ENCODE measurements at places on chromosomes 7 and 10.

DNA sequence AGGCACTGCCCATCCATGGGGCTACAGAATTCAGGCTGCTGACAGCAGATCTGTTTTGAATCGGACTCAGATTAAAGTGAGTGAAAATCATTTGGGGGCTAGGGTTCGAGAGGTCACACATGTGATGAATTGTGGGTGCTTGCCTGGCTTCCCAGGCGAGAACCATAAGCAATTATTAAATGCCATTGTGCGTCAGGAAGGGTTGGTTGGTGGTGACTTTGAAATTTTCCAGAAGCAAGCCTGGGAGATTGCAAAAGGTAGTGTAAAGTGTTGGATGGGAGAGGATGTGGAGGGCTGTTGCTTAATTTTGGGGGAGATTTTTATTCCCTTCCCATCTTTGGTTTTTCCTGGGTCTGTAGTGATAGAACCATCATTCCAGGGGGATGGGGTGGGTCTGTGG is 34.6 kb downstream of the LRMDA start:
- no peak for DNase-seq

DNA sequence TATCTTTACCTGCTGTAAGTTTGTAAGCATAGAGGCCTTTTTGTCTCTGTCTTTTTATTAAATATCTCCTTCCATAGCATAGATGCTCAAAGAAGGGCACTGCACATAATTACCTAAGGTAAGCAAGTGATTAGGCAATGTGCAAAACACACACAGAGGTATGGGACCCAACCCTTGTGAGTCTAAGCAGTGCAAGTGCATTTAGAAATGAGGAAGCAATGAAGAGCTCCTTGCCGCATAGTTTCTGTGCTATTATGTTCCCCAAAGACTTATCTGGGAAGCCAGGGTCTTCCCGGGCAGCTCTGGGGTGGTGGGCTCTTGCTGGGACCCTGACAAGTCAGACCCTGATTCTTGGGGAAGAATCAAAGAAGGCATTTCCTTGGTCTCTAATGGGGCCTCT is 13.5 kb upstream of the MGAM2 start:
- no peak for DNase-seq

DNA sequence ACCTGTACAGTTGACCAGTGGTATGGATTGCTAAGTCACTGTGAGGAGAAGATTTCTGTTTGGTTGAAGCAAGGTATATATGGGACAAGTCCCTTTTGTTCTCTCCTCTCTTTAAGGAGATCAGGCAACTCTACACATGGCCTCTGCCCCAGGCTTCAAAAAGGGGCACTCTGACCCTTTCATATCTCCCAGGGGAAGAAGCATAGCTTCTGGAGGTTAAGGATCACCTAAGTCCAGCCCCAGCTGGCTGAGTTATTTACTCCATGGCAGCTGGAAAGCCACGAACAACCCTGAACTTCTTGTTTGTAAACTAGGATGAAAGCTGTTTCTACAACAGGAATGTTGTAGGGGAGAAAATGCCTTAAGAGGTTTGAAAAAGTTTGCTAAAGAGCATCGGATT is 129.2 kb upstream of the FEZF1 start:
- no peak for DNase-seq

DNA sequence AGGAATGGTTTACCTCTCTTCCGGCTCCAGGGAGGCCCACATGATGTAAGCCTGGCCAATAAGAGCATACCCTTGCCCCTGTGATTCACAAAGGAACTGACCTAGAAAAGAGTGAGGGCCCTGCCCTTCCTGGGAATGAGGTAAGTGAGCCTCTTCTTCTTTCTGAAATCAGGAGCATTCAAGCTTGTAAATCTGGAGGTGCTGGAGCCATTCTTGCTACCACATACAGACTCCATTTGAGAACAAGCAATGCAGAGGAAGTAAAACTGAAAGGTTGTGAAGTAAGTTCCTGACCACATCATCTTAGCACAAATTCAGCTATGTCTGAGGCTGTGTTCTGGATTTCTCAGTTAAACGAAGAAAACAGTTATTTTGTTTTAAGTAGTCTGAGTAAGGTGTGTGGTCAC is 132.2 kb downstream of the CD36 start:
- no peak for DNase-seq

DNA sequence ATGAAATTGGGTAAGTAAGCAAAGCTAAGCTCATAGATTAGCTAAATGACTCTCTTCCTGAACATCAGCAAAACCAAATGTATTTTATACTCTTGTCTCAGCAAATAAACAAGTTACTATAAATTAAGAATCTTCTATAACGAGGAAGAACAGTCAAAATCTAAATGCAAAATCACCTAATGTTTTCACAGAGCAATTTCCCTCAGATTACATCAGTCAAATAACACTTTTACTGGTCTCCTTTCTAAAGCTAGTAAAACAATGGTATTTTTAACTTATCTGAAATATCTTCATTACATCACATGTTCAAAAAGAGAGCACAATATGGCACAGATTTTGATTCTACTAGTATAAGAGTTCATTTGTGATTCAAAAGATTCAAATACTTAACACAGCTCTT is 16.5 kb upstream of the GPR22 start:
- no peak for DNase-seq

DNA sequence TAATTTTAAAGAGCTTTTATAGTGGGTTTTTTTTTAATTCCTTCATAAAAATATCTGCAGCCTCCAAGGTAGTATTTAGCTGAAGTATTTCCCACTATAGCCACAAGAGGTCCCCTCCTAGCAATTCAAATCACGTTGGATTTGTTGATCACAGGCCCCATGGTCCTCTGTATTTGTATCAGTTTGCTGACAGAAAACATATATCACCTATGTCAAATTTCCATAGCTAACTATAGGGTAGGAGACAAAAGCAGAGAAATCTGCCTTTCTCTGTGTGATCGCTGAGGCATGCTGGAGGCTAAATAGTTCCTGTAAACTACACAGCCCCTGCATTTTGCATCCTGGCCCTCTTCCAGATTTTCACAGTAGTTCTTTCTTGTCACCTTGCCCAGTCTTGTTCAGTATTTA is 1.7 kb upstream of the CTNNA3 start:
- peak; percentile 35 for DNase-seq

GRCh38 chr7:108326938-108327337 is 129.3 kb downstream of the NRCAM start:
- DNase-seq: no peak

DNA sequence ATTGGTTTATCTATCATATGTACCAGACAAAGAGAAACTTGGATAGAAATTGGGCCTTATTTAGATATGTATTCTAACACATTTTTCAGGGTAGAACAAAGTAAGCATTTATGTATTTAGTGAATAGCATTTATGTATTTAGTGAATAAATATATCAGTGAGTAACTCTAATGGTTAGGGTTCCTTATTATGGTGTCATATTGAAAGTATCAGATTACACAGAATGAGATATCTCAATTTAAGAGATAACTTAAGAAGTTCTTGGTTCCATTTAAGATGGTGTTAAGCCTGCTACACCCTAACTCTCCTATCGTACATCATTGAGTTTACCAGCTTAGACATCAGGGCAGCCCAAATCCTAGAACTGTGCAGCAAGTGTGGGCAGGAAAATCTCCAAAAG is 35.9 kb upstream of the DMTF1 start:
- no peak for DNase-seq

DNA sequence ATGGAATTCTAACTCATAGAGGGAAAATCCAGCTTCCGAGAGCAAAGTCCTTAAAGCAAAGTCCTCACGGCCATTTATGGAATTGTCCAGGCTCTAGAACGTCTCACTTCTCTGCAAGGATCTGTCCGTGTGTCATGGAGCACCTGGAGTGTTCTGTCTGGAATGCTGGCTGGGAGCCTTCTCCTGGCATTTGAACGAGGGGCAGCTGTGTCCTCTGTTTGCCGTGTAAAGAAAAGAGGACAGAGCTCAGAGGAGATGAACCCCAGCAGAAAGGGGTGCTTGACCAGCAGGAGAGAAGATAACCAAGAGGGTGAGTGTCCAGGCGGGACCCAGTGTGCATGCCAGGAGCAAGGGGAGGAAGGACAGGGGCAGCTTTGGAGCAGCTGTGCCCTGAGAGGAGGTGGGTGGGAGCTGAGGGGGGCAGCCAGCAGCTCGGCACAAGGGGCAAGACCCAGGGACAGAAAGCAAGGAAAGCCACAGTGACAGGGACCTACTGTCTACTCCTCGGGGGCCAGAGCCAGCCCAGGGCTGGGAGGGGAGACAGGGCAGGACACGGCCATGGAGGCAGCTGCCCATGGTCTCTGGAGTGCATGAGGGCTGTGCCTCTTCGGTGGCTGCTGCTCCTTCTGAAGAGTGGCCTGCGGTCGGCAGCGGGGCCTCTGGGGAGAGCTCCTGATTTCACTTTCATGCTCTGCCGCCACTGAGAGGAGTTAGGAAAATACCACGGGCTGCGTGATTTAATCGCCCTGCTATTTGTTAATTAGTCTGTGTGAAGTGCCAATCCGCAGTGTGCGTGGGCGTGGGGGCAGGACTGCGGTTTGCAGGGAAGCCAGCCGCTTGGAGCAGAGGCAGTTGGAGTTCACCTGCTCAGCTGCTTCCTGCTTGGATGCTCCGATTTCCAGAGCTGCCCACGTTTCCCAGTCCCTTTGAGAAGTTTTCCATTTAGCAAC is 149.3 kb upstream of the SHH start:
- DNase-seq: no peak

- no peak for DNase-seq
These were observed 1.1 kb downstream of the CAMK2G start for GRCh38 chr10:73873142-73873837.

GRCh38 chr7:80453699-80454340 is 58.0 kb downstream of the GNAT3 start:
- DNase-seq: no peak

GRCh38 chr7:31106303-31107105 is 54.4 kb downstream of the ADCYAP1R1 start:
- DNase-seq: no peak

DNA sequence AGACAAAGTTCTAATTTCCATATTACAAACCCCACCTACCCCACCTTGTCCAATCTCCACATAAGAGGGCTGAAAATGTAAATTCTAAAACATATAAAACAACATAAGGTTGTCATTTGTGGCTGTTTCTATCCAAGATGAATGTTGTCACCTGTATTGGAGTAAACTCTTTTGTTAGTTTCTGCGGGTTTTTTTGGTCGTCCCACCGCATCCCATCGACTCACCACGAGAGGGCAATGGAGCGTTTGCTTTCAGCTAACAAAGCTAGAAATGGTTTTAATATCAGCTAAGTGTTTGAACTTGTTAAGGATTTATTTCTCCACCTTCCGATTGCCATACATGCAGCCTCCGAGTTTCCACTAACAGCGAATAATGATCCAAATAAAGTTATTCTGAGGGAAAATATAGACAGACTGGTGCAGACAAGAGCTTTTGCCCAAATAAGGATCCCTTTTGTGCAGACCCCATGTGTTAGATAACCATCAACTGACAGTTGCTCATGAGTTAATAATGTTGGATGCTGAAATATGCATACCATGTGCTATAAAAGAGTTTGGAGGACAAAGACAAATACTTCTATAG is 137.2 kb downstream of the ARID5B start:
- peak; percentile 82 for DNase-seq

DNA sequence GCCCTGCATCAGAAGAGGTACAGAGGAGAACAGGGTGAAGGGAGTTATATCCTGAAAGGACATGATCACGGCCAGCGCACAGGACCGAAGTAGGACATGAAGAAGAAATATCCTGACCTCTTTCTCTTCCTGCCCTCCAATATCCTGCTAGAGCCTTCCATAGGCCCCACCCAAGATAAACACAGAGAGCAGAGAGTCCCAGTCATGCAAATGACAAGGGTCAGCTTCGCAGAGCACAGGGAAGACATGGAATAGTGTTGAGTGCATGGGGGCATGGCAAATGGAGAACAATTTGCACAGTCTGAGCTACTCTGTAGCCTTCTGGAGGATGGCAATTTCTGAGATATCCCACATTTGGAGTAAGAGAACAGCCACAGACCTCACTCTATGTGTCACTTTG is 371.4 kb downstream of the GRM8 start:
- no peak for DNase-seq

DNA sequence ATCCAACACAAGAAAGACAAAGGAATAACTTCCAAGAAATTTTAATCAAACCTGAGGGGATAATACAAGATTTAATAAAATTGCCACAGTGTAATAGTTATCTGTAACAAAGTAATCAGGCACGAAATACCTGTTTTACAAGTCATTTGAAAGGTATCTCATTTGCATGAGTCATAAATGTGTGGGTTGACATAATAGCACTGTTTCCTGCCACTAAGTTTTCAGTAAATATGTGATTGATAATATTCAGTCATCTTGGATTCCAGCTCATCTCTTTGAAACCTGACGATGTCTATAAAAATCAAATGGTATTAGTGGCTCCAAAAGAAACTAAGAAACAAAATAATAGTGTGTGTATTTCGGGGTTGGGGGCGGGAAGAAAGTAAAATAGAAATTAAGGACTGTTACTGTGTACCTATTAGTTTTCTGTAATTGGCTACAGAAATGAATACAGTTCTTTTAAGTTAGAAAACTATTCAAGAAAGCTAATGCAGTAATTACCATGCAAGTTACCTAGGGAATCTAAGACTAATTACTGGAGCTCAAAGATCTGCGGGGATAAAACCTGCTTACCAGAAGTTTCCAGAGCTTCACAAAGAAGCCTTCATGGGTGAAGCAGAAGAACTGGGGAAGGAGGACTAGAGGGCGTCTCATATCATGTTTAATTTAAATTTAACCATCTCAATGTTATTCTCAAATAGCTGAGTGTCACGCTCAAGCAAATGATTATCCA is 100.7 kb downstream of the ST8SIA6 start:
- DNase-seq: no peak

DNA sequence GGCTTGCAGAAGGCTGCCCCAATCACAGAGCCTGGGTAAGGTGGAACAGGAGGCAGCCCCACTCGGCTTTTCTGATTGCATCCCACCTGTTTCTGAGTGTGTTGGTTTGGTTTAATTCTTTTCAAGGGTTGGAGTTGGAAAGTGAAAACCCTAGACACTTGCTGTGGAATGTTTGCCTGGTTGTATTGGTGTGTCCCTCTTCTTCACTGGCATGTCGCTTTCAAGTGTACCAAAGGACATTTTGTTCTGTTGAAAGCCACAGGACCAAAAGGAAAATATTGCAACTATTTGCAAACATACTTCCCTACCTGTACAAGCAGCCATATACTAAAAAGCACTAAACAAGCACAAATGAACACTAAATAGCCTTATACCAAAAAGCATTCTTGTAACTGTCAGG is 60.5 kb downstream of the NHLRC2 start:
- no peak for DNase-seq

- no peak for DNase-seq
These were observed 31.7 kb downstream of the TPST1 start for GRCh38 chr7:66236713-66237303.

- no peak for DNase-seq
These were observed 6.1 kb upstream of the CREB5 start for GRCh38 chr7:28406192-28406591.

- DNase-seq: no peak
These were observed 35.4 kb upstream of the ARMS2 start for GRCh38 chr10:122419016-122419415.

GRCh38 chr10:6569259-6569658 is 10.8 kb downstream of the PRKCQ start:
- no peak for DNase-seq

DNA sequence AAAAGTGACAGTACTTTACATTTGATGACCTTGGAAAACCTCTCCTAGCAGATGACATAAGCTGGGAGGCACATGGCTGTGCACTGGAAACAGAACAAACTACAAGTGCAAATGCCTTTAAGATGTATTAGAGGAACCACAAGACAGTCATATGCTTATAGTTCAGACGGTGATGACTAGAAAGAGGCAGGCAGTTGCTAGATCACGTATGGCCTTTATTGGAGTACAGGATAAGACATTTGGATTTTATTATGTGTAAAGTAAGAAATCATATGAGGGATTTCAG is 290.0 kb downstream of the SORCS1 start:
- DNase-seq: no peak

- no peak for DNase-seq
These were observed 1.5 kb downstream of the LIPK start for GRCh38 chr10:88707429-88708155.

All from CD4-positive, alpha-beta T cell treated with Interleukin-6 for 4 hours (primary cell).